ENCODE measurements at places on chromosomes 12 and 14.

DNA sequence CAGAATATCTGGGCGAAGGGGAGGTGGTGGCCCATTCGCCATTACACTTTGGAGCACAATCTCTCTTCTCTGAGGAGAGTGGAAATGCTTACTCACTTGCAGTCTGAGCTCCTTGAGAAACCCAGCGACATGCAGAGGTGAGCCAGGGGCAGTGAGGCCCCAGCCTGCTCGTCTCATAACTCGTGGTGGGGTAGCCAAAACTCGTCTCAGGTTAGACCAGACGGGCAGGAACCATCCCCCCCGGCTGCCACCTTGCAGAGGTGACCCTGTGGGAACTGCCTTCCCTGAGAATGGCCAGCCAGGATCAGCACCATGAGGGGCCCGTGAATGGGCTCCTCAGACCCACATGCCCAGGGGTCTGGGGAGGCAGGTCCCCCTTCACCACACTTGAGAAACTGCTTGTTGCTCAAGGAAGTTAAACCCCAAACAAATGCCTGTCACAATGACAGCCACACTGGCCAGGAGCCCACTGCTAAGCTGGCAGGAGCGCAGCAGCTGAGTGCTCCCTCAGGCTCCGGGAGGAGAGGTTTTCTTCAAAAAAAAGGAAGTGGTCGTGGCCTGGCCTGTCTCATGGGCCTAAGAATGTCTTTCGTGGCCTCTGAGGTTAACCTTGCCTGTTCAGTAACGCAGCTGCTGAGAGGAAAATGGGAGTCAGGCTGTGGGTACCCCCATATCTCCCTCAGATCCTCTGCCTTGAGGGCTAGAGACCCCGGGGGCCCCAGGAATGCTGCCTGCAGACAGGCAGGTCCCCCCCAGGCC lies 9.2 kb upstream of the ALDH2 start:
- DNase-seq = no peak

DNA sequence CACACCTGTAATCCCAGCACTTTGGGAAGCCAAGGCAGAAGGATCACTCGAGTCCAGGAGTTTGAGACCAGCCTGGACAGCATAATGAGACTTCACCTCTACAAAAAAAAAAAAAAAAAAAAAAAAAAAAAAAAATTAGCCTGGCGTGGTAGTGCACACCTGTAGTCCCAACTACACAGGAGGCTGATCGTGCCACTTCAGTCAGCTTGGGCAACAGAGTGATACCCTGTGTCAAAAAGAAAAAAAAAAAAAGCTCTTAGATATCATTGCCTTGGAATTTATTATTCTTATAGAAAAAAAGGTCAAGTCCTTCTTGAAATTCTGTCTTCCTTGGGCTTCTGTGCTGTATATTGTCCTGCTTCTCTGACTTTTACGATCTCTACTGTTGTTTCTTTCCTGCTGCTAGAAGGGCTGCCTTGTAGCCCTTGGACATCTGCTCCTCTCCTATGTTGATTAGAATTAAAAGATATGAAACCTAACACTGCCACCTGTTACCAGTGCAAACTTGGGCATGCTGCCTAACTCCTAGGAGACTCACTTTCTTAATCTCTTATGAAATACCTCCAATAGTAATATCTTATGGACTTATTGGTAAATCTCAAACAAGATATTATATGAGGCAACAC lies 5.7 kb downstream of the TMEM19 start:
- DNase-seq = no peak

DNA sequence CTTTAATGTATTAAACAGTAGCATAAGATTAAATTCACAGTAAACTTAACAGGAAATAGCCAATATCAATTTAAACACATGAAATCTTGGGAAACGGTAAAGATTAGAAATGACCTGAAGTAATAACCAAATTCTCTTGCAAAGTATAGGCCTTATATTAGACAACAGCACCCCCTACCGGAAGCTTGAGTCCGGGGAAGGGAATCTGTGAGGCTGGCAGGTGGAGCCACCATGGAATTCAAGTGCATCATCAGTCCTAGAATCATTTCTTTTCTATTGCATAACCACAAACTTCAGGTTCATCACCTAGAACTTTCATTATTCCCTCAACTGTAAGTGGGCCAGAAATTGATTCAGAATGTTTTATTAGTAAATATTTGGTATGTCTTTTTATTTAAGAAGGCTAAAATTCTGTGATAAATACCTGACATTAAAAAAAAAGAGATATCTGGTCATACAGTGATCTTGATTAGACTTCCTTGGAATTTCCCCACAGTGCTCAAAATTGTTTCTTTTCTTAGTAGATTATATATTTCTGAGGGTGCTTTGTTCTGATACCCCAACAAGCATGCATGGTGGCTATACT lies 48.6 kb downstream of the AP5M1 start:
- DNase-seq = peak; percentile 71

DNA sequence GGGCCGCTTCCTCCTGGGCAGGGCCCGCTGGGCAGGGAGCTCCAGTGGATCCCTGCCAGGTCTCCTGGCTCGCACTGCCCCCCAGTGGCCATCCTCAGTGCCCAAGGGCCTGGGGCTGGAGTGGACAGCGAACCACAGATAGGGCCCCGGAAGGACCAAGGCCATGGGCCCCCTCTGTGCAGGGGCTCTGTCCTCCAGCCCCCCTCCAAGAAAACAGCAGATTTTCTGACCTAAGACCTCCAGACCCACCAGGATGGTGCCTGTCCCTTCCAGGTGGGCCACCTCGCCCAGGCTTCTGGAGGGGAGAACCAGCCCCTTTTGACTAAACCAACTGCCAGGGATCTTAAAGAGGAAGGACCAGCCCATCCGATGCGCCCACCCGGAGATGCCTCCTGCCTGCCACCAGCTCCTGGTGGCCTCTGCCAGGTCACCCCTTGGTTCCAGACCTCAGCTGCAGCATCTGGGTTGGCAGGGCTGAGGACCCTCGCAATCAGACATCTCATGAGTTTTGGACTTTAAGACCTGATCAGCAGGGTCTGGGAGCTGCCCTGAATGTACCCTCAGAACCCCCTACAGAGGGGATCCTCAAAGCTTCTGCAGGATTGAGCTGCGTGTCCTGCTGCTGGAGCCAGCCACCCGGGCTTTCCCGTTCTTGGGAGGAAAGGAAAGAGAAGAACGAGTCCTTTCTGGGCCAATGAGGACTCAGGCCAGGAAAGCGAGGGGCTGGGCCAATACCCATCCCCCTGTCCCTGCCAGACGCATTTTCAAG lies 325.8 kb upstream of the DIO3 start:
- peak; percentile 23 for DNase-seq

DNA sequence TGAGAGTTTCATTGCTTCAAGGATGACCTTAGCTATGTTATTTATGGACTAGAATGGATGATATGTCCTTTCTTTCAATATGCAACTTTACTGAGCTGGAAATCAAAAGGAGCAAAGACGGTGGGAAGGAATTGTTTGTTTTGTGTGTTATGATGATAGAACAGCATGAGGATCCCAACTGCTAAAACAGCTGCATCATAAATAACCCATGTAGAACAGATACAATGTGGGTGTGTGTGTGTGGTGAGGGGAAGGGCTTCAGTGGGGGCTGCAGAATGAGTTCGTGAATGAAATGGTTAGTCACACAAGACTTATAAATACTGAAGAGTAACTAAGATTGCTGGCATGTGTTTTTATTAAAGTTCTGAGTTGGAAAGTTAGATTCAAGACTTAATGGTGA lies 80.1 kb downstream of the DACT1 start:
- DNase-seq = no peak

DNA sequence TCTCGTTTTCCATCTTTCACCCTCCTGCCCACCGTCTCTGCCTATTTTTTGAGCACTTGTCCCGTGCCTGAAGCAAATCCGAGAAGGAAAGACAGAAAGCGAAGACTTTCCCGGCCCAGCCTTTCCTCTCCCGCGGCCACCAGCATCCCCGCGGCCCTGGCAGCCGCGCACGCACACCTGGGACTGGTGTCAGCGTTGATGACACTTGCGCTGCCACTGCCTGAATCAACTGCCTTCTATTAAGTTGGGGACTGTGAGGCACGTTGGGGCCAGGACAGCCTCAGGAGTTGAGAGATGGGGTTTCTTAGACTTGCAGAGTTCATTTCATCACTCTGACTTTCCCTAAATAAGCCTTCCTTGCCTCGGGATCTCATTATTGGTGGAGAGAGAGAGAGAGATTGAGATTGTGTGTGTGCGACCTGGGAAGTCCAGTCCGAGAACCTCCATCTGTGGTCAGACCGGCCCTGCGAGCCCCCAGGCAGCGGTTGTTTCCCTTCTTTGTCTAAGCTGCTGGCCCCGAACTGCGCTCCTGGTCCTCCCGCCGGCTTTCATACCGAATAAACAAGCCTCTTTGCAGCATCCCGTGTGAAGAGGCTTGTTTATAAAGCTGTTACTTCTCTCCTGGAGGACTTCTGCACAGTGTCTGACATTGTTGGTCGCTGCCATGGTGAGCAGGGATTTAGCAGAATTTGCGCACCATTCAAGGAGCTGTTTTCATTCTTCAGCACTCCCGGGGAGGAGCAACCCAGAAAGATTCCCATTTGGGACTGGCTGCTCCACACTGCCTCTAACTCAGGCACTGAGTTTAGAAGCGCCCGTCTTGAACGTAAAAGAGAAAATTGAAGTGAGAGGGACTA lies 1.5 kb downstream of the PDZRN4 start:
- DNase-seq = no peak

DNA sequence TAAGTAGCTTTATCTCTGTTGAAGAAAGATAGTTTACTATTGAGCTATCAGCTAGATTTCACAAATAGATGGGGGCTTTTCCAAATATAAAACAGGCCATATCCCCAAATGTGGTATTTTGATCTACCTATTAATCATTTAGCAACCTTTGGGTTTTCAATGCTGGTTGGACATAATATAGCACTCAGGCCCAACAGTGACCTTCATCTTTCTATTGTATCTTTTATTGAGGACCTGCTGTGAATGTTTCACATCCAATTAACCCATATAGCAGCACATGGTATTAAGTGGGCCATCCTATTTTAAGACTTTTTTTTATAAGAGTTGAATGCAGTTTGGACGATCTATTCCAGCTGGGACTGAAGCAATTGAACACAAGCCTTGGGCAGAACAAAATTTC lies 10.0 kb upstream of the NR1H4 start:
- DNase-seq = no peak

- peak; percentile 6 for DNase-seq
Observed at GRCh38 chr12:111368291-111368787, 556 bp downstream of the PHETA1 start.

GRCh38 chr12:65968359-65968758 lies 144.1 kb downstream of the HMGA2 start:
- no peak for DNase-seq

DNA sequence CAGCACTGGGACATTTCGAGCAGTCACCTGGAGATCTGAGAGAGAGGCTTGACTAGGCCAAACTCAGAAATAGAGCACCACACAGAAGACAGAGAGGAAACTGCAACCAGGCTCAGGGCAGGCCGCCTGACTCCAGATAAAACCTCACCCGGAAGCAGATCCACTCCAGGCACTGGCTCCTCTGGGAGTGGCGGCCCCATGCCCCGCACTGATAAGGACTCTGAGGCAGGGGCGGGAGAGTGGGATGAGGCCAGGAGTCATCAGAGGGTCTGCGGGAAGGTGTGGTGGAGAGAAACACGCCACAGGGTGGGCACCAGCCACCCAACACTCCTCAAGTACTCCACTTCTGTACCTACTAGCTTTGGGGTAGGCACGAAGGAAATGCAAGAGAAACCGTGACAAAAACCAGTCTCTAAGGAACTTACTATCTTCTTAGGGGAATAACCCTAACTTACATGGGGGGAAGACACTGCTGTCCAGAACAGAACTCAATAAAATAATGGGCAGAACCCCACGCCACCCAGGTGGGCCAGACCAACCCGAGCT lies 71.3 kb downstream of the CHGA start:
- DNase-seq = no peak

- DNase-seq = no peak
Observed at GRCh38 chr14:48582938-48583337, 907.5 kb upstream of the MDGA2 start.

DNA sequence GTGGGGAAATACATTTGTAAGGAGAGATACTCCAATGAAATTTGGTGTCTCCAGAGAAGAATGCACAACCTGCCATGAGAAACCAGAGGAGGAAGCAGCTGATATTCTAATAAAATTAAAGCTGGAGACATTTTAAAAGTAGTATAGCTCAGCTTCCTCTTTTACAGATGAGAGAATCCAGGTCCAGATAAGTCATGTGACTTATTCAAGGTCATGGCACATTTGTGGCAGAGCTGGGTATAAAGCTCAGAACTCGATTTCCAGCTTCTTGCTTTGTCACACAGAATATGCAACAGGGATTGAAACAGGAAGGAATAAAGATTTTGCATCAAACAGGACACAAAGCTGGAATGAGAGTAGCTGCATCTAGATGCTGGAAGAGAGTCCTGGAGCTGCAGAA lies 174.8 kb downstream of the EMP1 start:
- no peak for DNase-seq

GRCh38 chr14:68495101-68496039 lies 297.5 kb downstream of the ZFP36L1 start:
- no peak for DNase-seq

- no peak for DNase-seq
Observed at GRCh38 chr14:92316176-92316575, 6.8 kb upstream of the SLC24A4 start.

GRCh38 chr12:98639491-98639890 lies 5.1 kb downstream of the IKBIP start:
- no peak for DNase-seq

DNA sequence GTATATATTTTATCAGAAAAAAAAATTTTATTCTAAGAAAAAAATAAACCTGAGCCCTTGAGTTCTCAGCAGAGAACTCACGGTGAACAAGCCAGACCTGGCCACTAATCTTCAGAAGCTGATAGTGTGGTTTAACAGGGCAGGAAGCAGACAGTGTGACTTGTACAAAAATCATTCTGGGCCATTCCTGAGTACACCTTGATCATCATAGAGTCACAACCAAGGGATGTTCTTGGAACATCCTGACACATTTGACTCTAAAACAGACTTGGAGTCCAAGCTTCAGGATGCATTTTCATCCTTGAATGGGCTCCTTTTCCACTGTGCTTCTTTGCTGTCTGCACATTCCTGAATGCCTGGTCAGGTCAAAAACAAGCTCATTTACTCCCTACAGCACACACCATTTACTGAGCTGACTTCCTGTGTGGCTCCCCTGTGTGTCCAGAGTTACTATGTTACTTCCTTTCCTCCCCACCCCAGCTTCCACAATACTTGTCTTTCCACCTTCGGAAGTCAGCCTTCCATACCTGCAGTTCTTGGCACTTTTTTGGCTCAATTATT lies 112.0 kb downstream of the ANO6 start:
- DNase-seq = no peak

DNA sequence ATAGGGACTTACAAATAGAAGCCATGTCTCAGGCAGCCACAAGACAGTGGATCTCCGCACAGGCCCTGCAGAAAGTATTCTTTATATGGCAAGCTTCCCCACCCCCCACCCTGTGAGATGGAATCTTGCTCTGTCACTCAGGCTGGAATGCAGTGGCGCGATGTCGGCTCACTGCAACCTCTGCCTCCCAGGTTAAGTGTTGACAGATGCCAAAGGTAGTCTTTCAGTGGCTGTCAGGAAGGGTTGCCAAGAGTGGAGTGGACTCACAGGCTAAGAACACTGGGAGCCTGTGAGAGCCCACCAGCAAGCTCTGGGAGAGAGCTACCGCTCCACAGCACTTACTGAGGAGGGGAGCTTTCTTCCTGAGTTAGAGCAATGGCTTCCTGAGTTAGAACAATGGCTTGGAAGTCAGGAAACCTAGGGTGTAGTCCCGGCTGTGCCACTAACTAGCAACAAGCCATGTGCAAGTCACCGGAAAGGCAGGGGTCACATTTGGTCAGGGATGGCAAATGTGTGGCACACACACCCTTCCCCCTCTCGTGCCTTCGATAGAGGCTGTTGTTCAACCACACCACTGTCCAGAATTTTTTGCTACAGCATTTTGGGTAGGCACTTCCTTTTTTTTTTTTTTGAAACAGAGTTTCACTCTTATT lies 2.6 kb downstream of the RNASE1 start:
- DNase-seq = no peak

GRCh38 chr12:8697120-8697475 lies 693 bp upstream of the RIMKLB start:
- DNase-seq = no peak

Data from stimulated activated CD4-positive, alpha-beta T cell treated with anti-CD3 and anti-CD28 coated beads, Interleukin-2, amount 100 ng/mL, for 24 hours (primary cell).